ENCODE measurements at places on chromosomes 6 and 20.

DNA sequence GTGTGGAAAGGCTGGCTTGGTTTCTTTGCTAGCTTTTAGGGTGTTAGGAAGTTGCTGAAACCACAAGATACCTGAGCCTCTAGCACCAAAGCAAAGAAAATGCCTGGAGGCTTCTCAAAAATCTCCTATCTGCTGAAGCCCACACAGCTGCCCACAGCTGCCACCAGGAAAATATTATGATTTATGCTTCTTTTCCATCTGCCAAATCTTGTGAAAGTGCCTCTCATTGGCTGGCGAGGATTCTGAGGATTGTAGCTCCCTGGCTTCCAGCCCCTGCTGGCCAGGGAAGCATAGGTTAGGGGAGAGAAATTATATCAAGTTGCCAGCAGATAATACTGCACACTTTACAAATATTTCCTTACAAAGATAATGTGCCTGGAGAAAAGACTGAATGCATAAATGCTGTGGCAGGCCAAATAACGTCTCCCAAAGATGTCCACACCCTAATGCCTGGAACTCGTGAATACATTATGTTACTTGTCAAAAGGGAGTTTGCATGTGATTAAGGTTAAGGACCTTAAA, 98.4 kb downstream of the MRPL14 start:
- DNase-seq: no peak

DNA sequence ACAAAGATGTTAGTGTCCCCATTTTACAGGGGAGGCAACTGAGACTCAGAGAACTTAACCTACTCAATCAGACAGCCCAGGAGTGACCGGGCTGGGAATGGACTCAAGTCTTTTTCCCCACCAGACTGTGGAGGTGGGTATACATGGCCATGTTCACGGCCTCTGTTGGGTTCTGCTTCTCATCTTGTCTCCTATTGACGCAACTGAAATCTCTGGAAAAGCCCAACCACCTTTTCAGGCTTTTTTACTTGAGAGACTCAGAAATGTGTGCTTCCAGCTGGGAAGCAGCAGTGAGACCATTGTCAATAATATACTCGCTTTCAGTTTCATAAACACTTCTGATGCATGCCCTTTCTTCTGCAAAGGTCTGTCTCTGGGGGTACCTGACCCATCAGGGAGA, 70.7 kb downstream of the SOBP start:
- DNase-seq: no peak

GRCh38 chr6:14153228-14153627, 35.7 kb downstream of the CD83 start:
- DNase-seq: no peak

- DNase-seq: no peak
Measured at GRCh38 chr6:48401016-48401415, 290.0 kb upstream of the PTCHD4 start.

GRCh38 chr20:33418033-33418432, 16.7 kb upstream of the CDK5RAP1 start:
- no peak for DNase-seq

DNA sequence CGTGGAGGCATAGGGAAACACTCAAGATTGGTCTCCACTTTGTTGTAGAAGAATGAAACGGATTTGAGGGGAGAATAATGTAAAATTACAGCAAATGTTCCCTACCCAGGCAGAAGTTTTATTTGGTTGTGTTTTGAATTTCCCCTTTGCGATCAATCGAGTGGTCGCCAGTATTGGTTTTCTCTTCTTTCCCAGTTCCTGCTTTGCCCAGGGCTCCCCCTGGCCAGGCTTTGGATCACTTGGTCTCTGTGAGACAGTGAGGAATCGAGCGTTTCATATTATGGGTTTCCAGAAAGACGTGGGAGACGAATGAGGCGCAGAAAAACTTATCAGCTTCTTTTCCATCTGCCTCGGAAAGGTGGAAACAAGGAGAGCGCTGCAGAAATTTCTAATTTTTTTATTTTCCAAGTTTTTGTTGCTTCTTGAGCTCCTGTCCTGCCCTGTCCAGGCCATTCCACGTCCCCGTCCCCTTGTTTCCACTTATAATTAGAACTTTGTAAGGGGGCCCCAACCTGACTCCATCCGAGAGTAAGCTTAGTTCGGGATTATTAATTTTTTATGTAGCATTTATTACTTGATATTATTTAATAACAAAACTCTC, 7.5 kb upstream of the TBX18 start:
- DNase-seq: no peak

- DNase-seq: no peak
Measured at GRCh38 chr20:24339210-24339641, 130.2 kb upstream of the SYNDIG1 start.

DNA sequence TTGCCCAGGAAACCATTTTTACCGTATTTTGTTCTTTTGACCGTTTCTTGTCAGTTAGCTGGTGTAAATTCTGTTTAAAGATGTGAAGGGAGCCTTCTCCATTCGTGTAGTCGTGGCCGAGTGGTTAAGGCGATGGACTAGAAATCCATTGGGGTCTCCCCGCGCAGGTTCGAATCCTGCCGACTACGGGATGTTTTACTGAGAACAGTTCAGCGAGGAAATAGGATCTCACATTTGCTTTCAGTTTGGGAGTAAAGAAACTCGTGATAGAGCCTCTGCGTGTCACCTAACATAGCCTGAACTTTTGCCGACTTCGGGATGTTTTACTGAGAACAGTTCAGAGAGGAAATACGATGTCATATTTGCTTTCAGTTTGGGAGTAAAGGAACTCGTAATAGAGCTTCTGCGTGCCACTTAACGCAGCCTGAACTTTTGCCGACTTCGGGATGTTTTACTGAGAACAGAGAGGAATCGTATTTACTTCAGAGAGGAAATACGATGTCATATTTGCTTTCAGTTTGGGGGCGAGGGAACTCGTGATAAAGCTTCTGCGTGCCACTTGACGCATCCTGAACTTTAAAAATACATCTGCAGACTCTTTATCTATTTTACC, 5.9 kb upstream of the ZNF184 start:
- peak; percentile 81 for DNase-seq

GRCh38 chr6:7907159-7907558, 3.4 kb downstream of the TXNDC5 start:
- no peak for DNase-seq

- peak; percentile 34 for DNase-seq
Measured at GRCh38 chr6:105317607-105318533, 85.0 kb downstream of the PREP start.

DNA sequence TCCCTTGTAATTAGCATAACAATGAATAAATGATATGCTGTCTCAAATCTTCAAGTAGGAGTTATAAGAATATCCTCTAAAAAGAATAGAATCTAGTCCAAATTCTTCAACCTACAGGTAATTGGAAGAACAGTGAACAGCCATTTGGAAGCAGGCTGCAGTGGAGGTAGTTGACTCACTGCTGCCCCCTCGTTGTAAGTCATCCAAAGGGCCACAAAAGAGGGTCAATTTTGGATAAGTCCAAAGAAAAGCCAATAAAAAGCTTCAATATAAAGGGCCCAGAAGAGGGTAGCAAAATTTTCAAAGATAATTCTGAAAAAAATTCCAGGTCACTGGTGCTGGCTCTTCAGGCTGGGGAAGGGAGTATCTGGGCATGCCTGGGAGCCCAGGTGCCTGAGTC, 60.8 kb upstream of the SSTR4 start:
- DNase-seq: no peak

DNA sequence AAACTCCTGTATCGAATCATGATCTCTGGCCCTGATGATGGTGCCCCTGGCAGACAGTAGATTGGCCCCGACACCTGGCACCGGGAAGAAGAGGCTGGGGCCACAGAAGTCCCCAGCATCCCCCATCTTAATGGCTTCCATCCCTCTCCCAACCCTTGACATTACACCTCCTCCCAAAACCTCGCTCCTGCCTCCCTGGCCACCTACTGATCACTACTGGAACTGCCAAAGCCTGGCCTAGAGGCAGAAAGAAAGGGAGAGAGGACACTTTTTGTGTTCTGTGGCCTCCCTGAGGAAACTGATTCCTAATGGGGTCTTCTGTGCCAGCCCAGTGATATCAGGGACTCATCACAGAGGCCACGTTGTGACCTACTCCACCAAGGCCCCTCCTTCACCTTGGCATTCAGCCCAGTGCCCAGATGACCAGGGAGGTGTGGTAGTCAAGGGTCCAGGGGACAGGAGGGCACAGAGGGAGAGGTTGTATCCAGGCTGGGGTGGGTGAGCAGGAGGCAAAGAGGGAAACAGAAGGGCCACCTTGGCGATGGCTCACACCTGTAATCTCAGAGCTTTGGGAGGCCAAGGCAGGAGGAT, 6.1 kb downstream of the C20orf173 start:
- no peak for DNase-seq

DNA sequence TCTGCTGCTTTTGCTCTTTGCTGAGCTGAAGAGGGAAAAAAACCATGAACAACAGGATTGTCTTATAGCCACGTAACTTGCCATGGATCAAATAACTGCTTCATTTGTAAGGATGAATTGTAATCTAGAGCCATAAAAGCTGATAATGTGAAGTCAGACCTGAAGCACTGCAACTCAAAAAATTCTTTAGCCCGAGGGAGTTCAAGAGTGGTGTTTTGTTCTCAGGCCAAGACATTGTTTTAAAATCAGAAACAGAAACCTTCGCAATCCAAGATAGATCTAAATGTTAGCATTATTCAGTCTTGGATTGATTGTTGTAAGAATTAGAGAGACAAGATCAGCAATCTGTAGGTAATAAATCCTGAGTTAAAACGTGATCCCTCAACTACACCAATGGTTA, at the start of gene TRAPPC3L:
Gene TRAPPC3L (minus strand): TSS at position 34 of the 400 bp plus-strand sequence. CDS start 170 bp downstream, outside the sequence.
- no peak for DNase-seq

DNA sequence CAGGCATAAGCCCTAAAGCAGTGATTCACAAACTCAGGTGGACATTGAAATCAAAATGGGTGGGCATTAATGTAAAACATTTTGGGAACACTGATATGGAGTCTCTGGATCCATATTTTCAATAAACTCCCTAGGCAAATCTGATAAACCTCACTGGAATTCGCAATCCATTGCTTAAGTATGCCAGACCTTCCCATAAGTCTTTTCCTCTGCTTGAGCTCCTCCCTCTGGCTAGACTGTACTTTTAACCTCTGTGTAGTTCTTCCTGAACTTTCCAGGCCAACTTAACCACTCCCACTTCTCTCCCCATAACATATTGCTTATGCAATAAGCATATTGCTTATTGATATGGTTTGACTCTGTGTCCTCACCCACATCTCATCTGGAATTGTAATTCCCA, 629.7 kb upstream of the IMPG1 start:
- no peak for DNase-seq

DNA sequence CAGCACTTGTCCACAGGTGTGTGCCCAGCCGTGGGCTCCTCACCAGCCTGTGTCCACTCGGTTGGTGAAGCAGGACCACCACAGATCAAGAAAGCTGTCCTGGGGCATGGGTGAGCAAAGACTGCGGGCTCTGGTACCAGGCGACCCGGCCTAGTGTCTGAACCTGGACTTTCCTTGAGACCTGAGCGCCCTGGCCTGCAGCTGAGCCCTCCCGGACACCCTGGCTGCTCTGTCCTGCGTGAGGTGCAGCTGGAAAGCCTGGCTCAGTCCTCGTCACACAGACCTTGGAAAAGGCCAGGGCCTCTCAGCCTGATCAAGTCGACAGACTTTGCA, 201.2 kb upstream of the THBS2 start:
- DNase-seq: no peak

DNA sequence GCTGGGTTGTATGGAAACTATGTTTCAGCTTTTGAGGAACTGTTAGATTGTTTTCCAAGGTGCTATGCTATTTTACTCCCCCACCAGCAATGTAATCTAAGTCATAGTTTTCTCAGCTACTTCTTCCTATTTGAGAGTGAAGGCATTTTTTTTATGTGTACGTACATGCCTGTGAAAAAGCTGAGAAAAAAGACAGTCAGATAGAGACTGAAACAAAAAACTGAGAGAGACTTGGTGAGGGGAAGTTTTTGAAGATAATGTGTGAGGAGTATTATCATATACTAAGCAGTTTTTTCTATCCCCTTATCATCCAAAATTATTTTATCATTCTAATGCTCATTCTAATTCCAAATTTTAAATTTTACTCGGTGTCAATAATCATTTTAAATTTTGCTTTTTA, 780.0 kb downstream of the BCKDHB start:
- no peak for DNase-seq

- peak; percentile 38 for DNase-seq
Measured at GRCh38 chr20:45341939-45342854, 6.0 kb downstream of the SDC4 start.

DNA sequence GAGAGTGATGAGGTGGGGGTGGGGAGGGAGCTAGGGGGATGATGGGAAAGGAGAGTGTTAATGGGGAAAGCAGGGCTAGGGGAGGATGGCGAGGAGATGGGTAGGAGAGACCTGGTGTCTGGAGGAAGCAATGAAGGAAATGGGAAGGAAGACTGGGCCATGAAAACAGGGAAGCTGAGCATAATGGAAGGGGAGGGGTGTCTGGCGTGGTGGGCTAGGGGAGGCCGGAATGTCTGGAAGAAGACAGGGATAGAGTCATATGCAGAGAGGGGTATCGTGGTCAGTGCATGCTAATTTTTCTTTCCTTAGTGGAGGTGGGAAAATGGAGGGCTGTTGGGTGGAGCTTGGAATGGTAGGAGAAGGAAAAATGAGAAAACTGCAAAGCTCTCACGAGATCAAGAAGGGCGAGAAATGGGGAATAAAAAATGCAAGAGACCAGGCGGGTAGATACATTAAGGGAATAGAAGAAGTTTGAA, 423 bp downstream of the KLHDC3 start:
- no peak for DNase-seq

- no peak for DNase-seq
Measured at GRCh38 chr6:126359936-126360537, 20.1 kb downstream of the CENPW start.

- DNase-seq: no peak
Measured at GRCh38 chr6:55872866-55873265, 2.5 kb downstream of the BMP5 start.

DNA sequence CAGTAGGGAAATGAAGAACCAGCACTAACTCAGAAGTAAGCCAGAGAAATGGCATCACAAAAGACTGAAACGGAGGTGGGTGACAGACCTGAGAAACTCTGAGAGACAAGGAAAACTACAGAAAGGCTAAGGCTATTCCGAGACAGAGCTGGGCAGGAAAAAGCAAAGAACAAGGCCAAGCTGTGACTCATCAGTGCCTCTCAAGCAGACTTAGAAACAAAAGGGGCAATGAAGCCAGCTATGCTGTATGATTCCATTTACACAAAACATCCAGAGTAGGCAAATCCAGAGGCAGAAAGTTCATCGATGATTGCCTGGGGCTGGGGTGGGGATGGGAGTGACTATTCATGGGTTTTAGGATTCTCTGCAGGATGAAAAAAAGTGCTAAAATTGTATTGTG, 50.0 kb downstream of the SLC23A2 start:
- no peak for DNase-seq

All from NCI-H774 (cell line).